ENCODE measurements at places on chromosomes 11 and 22.

GRCh38 chr22:45376703-45377102, 36.7 kb downstream of the SMC1B start:
- DNase-seq, result peak; percentile 38

GRCh38 chr11:117986981-117987574, 884 bp downstream of the IL10RA start:
- no peak for DNase-seq

DNA sequence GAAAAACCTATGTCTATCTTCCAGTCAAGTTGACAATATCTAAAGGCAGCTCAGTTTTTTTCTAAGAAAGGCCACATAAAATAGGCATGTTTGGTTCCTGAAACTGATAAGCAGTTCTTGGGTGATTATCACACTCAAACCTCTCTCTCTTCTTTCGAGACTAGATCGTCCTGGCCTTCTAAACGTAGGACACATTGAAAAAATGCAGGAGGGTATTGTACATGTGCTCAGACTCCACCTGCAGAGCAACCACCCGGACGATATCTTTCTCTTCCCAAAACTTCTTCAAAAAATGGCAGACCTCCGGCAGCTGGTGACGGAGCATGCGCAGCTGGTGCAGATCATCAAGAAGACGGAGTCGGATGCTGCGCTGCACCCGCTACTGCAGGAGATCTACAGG, 15.1 kb downstream of the CDPF1 start:
- no peak for DNase-seq

DNA sequence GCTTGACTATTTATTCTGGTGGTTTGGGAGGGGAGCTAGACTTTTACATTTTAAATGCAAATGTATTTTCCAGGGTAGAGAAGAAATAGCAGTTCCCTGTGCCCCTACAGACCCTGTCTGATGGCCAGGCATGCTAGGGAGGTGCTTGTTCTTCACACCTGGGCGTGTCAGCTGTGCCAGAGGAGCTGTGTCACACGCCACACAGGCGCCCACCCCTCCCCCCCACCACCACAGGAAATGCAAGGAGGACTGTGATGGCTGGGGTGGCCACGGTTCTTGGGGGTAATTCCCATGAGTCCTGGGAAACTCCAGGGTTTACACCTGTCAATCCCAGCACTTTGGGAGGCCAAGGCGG, 82.2 kb downstream of the FLI1 start:
- DNase-seq, result no peak

GRCh38 chr11:69825037-69825834, 6.0 kb upstream of the FGF3 start:
- no peak for DNase-seq

- DNase-seq, result peak; percentile 62
These were observed 737 bp downstream of the RBM4 start for GRCh38 chr11:66639066-66639813.

DNA sequence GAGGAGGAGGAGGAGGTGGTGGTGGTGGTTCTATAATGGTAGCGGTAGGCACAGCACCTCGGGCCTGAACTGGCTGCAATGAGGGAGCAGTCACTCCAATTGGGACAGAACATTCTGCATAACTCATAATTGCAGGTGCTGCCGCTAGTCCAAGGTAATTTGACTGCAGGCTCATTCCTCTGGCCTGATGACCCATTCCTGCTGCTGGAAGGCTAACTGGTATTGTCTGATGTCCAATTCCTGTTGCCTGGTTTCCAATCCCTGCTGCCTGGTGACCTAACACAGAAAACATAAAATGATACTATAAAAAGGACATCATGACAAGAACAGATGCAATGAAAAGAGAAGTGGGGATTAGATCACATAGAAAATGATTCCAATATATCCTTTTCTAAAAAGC, 7.9 kb upstream of the AGBL2 start:
- no peak for DNase-seq

GRCh38 chr22:50326956-50327710, at the start of gene DENND6B:
Gene DENND6B (minus strand): TSS chr22:50327012. CDS start chr22:50326988, 24 bp downstream.
- peak; percentile 66 for DNase-seq

DNA sequence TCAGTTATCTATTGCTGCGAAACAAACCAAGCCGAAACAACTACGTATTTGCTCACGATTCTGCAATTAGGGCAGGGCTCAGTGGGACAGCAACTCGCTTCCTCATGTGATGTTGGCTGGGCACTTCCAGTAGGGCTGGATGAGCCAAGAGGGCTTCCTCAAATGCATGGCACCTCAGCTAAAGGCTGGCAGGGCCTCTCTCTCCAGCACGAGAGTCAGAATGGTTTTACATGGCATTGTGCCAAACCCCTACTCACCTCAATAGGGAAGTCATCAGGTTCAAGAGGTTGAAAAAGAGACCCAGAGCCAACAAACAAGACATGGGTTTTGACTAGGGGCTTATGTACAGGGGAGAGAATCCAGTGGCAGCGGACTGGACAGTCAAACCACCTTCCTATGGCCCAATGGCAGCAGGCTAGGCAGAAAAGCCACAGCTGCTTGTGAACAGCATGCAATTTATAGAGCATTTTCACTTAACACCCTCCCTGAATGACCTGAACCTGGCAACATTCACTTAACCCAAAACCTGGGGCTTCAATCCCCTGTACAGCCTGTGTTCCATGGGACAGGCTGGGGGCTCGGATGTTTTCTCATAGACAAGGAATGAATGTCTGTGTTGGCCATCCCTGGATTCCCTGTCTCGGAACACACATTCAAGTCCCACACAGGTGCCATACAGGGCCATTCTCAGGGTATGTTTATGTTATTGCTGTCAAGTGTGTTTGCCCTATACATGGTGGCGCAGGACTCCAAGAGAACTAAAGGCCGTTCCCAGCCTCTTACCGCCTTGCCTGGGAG, 154.2 kb upstream of the NAV2 start:
- no peak for DNase-seq

DNA sequence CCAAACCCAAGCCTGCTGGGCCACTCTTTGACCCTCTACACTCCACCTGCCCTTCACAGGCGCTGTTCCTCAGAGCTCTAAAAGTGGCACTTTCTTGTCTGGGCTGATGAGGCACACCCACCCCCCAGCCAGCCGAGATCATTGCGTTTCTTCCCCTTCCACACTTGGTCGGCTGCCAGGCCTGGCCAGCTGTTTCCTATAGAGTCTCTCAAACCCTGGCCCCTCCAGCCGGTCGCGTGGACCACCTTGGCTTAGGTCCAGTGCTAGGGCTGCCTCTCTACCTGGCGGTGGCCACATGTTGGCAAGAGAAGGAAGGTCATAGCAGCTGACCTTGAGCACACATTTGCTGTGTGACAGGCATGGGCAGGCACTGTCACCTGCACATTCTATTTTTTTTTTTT, 60.6 kb downstream of the PPP6R2 start:
- DNase-seq, result no peak

DNA sequence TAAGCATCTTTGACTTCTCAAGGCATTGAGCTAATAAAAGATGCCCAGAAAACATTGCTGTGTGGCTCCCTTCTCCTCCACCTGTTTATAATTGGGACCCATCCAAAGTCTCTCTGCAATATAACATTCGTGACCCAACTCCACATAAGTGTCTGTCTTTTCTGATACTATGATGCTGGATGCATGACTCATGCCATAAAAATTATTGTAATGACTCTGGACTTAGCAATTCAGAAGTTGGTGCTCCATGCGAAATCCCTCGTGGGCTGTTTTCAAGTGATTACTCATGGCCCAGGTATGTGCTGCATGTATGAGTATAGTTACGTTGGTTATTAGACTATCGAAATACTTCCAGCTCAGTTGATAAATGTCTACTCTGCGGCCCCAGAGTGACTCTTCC, 11.7 kb downstream of the FJX1 start:
- peak; percentile 99 for DNase-seq

- DNase-seq, result peak; percentile 78
These were observed 16.7 kb upstream of the TXNRD2 start for GRCh38 chr22:19958083-19959042.

- peak; percentile 66 for DNase-seq
These were observed 9.0 kb upstream of the MALAT1 start for GRCh38 chr11:65489706-65490320.

DNA sequence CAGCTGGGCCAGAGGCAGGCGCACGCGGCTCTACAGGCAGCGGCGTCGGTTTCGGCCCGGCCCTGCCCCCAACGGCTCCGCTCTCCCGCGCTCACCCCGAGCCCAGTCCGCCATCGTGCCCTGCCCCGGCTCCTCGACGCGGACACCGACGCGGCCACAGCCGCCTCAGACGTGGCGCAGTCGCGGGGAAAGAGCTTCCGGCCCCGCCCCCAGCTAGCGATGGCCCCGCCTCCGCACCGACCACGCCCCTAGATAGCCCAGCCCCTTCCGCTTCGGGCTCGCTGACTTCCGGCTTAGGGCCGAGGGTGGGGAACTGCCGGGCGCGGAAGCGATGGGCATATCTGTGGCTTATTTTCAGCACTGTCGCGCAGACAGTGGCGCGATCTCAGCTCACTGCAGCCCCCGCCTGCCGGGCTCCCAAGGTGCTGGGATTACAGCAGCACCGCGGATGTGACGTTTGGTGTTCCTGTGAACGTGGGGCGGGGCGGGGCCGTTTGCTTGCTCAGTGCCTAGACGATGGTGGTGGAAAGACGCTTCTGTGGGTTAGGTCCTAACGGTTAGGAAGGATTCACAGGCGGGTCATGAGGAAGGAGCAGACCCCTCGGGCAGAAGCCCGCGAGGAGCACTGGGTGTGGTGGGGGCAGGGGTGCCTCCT, at the start of the genes BET1L and RIC8A:
TSS of gene BET1L (minus strand) at position 192 of the 655 bp plus-strand sequence. CDS start at position 114, 78 bp downstream.
TSS of gene RIC8A (plus strand) at position 501 of the 655 bp plus-strand sequence. CDS start 1,147 bp downstream, outside the sequence.
- DNase-seq, result peak; percentile 98

GRCh38 chr11:93728792-93729128, 12.5 kb downstream of the TAF1D start:
- DNase-seq, result no peak

DNA sequence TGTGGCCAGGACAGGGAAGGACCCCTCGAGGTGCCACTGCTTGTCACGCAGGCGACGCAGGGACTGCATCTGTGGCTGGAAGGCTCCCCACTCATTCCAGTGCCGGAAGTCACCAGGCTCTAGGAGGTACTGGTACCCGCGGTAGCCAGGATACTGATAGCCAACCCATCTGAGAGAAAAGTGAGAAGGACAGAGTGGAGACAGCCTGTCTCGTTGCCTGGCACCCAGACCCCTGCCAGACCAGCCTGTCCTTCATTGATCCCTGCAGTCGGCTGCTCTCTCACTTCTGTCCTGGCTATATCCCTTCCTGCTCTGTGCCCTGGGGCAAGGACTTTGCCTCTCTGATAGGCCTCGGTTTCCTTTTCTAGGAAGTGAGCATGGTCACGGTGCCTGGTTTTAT, 9.6 kb upstream of the TPST2 start:
- DNase-seq, result no peak

DNA sequence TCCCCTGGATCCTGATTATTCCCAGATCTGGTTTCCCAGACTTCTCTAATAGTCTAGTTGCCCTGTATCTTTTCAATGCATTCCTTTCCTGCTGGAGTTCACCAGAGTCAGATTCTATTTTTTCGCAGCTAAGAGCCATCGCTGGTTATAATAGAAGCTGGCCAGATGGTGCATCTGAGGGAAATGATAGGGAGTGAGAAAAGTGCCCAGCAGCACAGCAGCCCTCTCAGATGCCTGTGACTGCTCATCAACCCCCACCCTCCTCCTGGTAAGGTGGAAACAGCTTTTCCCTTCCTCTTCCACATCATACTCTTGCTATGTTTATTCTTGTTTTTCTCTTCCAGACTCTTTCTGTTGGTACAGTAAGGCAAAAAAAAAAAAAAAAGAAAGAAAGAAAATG, 12.8 kb downstream of the OR8A1 start:
- no peak for DNase-seq

- no peak for DNase-seq
These were observed 4.2 kb downstream of the ELF5 start for GRCh38 chr11:34509336-34509876.

DNA sequence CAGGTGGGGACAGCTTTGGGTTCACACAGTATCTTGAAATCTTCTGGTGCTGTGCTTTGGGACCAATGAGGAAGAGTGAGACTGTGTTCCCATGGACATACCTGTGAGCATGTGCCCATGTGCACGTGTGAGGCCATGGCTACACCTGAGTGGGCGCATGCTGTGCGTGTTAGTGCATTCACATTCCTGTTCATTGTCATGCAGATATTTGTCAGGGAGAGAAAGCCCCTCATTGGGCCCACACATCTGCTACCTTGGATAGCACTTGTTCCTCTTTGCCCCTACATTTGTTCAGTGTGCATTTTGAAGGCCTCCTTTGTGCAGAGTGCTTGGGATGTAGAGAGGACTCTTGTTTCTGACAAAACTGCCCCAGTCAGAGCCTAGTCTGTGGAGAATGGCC, 154.3 kb upstream of the E2F8 start:
- no peak for DNase-seq

GRCh38 chr11:69867076-69868005, 48.1 kb upstream of the FGF3 start:
- no peak for DNase-seq

- peak; percentile 36 for DNase-seq
These were observed 15.5 kb upstream of the INSC start for GRCh38 chr11:15099267-15099666.

- DNase-seq, result no peak
These were observed 6.1 kb upstream of the TEAD1 start for GRCh38 chr11:12668166-12668565.

DNA sequence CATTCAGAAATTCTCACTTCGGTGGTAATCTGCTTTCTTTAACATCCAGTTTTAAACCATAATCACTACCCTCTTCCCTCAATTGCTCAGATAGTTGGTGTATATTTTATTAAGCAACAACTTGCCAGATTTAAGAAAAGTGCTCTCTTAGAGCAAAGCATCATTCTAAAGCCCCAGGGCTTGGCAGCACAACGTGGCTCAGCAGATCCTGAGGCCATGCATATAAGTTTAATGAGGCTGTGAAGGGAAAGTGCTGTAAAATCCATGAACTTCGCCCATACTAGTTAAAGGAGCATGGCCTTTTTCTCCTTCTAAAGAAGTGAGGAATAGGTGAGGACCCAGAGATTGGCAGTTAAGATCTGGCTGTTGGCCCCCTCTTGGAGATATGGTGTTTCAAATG, 482.3 kb upstream of the CCDC90B start:
- no peak for DNase-seq

GRCh38 chr11:85379066-85379465, 248.1 kb downstream of the DLG2 start:
- no peak for DNase-seq

- DNase-seq, result no peak
These were observed 163.3 kb downstream of the CEP164 start for GRCh38 chr11:117490911-117491310.

DNA sequence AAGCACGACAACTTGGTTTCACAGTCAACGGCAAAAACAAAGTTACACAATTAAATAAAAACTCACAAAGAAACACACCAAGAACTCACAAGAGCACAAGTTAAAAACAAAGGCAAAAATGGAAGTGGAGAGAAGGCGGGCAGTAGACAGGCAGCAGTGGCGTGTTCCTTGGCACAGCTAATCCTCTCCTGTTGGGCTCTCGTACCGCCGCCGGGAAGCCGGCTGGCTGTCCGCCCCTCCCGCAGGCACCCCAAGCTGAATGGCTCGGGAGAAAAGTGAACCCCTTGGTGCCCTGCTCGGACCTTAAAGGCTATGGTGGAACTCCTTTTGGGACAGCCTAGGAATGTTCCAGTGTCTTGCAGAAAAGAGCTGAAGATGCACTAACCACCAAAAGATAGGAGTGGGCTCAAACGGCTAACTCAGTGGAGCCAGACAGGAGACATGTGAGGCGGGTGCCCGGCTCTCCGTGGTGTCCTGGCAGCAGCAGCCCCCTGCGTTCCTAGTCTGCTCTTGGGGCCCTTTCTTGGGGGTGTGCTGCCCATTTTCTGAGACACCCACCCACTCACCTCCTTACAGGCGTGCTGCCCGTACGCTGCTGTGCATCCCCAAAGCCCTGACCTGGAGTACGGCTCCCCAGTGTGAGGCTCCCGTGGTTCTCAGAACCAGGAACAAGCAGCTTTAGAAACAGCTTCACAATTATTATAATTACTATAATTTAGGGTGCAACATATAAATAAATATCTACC, 86.1 kb upstream of the BID start:
- DNase-seq, result no peak

Measured in fibroblast of the aortic adventitia (primary cell).